Astrocyte of the spinal cord (primary cell): ENCODE measurements at places on chromosomes 7 and 10.

GRCh38 chr7:140342727-140343514 is 55.4 kb downstream of the SLC37A3 start:
- no peak for DNase-seq

DNA sequence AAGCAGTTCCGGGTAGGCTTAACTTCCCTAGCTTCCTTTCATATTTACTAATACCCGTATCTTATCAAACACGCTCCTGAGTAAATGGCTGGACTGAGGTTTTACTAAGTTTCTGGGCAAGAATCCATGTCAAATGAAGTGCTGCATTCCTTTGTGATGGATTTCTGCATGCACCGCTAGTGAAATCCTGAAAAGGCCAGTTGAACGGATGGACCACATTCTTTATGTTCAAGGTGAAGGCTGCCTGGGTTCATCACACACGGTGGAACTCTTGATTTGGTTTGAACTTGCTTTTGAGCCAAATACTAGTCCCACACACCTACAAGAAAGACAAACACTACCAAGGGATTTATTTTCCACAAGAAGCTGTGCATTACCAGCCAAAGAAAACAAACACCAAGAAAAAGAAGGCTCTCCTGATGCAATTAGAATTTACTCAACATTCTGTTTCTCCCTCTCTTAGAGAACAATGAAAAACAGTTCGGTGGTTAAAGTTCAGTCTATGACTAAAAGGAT is 255.0 kb upstream of the SEMA3C start:
- DNase-seq: peak; percentile 93

- no peak for DNase-seq
Measured at GRCh38 chr7:66142996-66143395, 28.3 kb downstream of the CRCP start.

GRCh38 chr7:159137906-159138305 is 6.8 kb downstream of the VIPR2 start:
- DNase-seq: no peak

DNA sequence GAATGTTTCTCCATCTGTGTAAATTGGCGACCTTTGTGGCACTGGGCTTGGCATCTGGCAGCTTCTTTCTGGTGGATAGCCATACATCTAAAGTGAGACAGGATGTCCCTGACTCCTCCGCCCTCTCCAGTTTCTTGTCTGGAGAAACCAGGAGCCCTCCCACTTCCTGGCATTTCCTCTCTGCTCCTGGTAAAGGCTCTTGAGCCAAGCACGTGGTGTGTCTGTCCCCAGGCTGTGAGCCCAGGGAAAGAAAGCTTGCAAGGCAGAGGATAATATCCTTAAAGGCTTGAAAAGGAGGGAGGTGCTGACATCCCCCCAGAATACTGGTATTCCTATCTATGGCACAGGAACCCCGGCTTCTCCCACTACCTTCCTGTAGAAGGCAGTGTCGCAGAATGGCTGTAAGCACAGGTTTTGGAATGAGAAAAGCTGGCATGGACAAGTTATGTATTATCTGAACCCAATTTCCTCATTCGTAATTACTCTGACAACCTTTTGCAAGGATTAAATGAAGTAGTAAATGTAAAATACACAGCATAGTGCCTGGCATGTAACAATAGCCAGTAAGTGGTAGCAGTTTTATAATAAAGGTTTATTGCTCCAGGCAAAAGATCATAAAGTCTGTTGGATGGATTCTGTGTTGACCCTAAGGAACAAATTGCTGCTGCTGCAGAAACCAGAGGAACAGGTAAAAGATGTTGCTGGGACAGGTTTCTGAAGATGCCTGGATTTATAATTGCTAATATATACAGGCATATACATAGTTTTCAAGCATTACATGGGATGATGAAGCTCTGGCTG is 11.8 kb upstream of the ACSL5 start:
- DNase-seq: peak; percentile 4

DNA sequence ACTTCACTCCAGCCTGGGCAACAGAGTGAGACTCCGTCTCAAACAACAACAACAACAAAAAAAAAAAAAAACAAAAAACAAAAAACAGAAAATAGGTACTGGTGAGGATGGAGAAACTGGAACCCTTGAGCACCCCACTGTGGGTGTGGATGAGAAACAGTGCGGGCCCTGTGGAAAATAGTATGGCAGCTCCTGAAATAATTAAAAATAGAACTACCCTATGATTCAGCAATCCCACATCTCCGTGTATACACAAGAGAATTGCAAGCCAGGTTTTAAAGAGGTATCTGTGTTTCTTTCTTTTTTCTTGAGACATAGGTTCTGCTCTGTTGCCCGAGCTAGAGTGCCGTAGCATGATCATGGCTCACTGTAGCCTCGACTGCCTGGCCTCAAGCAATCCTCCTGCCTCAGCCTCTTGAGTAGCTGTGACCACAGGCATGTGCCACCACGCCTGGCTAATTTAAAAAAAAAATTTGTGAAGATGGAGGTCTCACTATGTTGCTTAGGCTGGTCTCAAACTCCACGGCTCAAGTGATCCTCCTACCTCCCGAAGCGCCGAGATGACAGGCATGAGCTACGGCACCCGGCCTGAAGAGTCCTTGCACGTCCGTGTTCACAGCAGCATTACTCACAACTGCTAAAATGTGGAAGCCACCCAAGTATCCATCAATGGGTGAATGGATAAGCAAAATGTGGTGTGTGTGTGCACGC is 39.5 kb downstream of the EBF3 start:
- no peak for DNase-seq

GRCh38 chr10:3635697-3636096 is 149.3 kb downstream of the KLF6 start:
- DNase-seq: no peak

GRCh38 chr7:69276011-69276729 is 322.1 kb upstream of the AUTS2 start:
- no peak for DNase-seq

DNA sequence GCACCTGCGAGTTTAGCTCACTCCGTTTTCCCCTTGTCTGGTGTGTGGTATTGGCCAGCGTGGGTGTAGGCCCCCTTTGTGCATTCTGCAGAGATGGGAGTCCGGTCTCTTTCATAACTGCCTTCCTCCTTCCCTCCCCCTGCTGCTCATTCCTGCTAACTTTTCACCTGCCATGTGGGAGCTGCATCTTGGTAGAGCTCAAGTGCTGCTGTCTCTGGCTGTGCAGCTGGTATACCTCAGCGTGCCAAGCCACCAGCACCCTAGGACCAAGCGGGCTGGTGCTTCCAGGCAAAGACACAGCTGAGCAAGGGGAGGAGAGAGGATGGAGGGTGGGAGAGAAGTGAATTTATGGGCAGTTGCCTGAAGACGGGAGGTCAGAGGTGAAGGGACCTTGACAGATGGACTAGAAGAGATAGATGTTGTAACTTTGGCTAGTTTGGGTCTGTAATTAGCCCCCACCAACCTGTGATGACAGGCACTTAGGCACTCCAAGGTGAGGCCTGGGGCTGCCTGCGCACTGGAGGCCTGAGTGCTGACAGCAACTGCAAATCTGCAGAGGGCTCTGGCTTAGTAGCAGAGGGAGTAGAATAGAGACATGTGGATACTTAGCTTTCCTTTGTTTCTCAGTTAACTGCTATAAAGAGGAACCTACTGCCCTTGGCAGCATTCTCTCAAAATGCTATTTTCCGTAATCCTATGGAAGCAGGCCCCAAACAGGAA is 148.8 kb upstream of the AGK start:
- no peak for DNase-seq

DNA sequence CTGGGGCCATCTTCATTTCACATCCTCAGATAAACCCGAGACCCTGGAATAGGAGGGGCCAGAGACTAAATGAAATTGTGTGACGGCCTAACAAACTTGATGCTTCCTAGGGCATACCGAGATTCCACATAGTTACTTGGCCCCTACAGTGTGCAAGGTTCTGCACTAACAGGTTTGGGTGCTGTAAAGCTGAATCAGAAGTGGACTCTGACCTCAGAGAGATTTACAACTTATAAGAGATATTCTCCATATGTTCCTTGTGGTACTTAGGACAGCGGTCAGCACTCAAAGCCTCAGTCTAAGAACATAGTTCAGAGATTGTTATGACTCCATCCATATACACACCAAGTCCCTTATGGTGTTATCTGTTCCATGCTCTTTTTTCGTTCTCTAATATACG is 55.1 kb upstream of the FHIP2A start:
- no peak for DNase-seq

DNA sequence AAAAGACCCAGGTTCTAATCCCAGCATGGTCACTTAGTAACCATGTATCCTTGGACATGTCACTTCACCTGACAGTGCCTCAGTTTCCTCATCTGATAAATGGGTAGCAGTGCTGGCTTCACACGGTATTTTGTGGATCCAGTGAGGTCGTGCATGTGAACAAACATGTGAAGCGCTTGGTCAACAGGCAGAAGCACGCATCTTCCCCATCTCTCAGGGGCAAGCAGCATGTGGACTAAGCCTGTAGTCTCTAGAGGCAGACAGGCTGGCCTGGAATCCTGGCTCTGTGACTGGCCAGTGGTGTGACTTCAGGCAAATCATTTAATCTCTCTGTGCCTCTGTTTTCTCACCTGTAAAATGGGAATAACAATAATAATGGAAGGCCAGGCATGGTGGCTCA is 115.8 kb downstream of the C10orf105 start:
- DNase-seq: no peak

DNA sequence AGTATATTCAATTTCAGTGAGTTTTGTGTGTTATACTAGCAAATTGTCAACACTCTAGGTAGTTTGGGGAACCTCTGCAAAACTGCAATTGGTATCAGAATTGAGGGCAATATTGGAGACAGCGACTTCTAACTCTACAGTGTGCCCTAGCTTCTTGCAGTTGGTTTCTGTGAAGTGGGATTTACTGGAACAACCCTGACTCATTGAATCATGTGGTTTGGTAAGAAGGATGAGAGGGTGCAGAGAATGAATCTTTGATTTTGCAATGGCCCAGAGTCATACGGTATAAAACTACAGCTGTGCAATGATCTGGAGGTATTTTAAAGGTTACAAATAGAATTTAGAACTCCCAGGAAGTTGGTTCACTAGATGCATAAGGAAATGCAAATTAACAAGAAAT is 129.1 kb upstream of the PPP1R3A start:
- DNase-seq: peak; percentile 52

GRCh38 chr10:95759233-95759826 is 3.4 kb downstream of the ENTPD1 start:
- peak; percentile 32 for DNase-seq

- no peak for DNase-seq
Measured at GRCh38 chr10:91690996-91691676, 58.3 kb upstream of the PPP1R3C start.

DNA sequence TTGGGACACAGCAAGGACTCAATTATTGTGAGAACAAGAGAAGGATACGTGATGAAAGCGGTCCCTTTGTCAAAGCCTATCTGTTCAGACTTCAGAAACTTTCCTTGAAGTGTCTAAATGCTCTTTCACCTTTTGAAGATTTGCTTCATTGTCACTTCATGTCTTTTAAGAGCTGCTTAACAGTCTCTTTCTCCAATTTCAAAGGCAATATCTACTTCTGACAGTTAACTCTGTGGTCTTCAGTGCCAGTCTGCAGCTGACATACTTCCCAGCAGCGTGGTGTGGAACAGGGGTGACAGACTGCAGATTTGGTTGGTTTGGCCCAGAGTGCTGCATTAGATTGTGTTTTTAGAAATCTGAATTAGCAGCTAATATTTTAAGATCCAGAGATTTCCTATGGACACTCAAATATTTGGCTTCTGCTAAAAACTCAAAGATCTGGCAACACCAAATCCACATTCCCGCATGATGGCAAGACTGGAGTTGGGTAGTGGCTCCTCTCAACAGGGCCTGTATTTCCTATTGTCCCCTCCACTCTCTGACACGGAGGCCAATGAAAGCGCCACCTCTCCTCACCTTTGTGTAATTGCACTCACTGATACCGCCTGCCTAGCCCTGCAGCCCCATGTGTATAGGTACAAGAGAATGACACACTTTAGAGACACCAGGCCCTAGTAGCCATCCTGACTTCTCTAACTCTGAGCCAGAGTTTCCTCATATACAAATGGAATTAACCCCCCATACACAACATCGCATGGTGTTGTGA is 11.5 kb downstream of the SCRN1 start:
- no peak for DNase-seq

DNA sequence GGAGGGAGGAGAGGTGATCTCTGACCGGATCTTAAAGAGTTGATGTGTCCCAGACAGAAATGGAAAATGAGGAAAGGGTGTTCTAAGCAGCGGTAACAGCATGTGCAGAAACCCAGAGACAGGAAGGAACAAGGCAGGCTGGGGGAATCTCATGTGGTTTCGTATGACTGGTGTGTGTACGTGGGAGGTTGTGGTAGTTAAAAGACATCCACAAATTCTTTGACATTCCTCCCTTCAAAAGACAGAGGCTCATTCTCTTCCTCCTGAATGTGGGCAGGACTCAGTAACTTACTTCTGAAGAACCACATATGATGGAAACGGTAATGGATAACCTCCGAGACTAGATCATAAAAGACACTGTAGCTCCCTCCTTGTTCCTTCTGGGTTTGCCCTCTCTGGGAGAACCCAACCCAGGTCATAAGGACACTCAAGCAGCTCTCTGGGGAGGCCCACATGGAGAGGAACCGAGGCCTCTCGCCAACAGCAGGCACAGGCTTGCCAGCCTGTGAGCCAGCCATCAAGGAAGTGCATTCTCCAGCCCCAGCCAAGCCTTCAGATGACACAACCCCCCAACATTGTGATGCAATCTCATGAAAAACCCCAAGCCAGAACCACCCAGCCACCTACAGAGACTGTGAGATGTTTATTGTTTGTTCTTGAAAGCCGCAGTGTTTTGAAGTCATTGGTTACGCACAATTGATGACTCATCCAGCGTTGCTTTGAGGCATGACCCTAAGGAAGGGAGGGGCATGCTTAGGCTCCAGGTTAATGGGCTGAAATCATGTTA is 116.0 kb downstream of the SLIT1 start:
- DNase-seq: peak; percentile 24

DNA sequence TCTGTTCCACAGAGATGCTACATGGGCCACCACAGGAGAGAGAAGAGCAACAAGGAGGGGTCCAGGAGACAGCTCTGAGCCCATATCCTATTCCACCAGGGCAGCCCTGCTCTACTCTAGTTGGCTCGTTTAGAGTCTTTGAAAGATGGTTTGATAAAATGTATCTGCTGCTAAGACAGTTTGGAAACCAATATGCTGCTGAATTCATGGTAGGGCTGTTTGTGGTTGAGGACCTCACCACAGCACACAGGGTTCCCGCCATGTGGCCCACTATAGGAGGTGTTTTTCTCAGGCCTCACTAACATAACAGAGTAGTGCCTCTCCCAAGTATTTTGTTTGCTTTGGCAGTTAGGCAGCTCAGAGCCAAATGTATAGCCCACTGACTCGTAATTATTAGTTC is 35.8 kb upstream of the ZC3HAV1L start:
- no peak for DNase-seq

DNA sequence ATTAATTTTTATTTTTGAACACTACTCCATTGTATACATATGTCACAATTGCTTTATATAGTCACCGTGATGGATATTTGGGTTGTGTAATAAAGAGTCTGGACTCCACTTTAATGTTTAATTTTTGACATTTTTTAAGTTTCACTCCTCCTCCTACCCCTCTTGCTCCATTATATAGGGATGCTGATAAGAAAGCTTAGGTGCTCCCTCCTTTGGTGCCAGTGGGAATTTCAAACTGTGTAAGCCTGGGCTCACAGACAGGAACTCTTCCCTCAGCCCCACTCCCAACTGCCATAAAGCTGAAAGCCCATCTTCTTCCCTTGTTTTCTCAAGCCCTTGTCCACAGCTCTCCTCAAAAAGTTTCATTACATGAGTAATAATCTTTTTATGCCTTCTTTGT is 47.6 kb downstream of the TWIST1 start:
- no peak for DNase-seq
